ENCODE measurements at places on chromosomes 3 and 15.

- peaks cover 9% of the 10 kb centered on the region for H3K36me3 ChIP-seq
- peak within 1 kb of the TSS; percentile 94 for H3K27ac ChIP-seq
- DNase-seq: peak; percentile 63
- H3K4me1 ChIP-seq: peaks cover 41% of the 10 kb centered on the region
Measured at GRCh38 chr15:40843885-40844695, at the start of gene SPINT1. TSS of gene SPINT1 (plus strand) at chr15:40844048. CDS start at chr15:40844555, 507 bp downstream.

- H3K27ac ChIP-seq: peak overlapping the region; percentile 63
- peaks cover 12% of the 10 kb centered on the region for H3K36me3 ChIP-seq
- H3K27me3 ChIP-seq: no peaks in the 10 kb centered on the region
- no peak overlapping the region for H3K4me3 ChIP-seq
- no peak for DNase-seq
- H3K4me1 ChIP-seq: peaks cover 25% of the 10 kb centered on the region
Measured at GRCh38 chr3:49996016-49996415, 56.1 kb downstream of the RBM6 start.

DNA sequence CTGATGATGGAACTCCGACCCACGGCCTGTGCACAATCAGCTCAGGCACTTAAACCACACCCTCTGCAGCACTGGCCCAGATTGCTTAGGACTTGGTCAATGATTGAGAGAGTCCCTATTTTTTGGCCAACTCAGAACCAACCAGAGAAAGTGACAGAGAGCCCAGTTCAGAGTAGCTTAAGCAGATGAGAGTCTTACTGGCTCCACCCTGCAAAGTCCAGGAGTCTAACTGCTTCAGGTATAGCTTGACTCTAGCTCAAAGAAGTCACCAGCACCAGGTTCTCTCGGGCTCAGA lies 20.1 kb downstream of the SLC6A20 start:
- no peaks in the 10 kb centered on the region for H3K36me3 ChIP-seq
- DNase-seq: no peak
- no peak overlapping the region for H3K4me3 ChIP-seq

DNA sequence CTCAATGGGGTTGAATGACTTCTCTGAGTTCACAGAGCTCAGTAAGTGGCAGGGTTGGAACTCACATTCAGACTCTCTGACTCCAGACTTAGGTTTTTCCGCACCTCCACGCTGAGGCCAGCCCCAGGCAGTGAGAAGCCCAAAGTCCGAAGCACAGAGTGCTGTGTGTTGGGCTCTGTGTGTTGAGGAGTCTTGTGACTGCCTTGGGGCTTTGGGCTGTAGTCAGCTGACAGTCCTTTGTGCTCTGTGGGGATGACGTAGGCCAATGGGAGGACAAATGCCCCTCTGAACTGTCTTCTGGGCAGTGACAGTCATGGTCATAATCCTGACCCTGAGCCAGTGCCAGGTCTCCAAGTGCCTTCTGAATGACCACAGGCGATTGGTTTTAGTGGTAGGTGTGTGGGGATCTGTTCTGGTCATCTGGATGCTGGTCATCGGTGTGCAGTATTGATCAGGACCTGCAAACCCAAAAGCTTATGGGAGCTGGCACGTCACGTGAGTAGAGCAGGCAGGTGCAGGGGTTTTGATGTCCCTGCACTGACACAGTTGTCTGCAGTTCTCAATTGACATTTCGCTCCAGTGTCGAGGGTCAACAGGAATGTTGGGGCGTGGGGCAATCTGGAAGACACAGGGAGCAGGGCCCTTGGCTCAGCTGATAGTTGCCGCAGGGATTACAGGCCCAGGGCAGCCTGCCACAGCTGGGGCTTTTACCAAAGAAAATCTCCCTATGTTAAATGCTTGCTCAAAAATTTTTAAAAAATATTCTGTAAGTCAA lies 45.3 kb downstream of the CAPN3 start:
- no peaks in the 10 kb centered on the region for H3K27me3 ChIP-seq
- H3K4me1 ChIP-seq: no peaks in the 10 kb centered on the region
- no peaks in the 10 kb centered on the region for H3K36me3 ChIP-seq

DNA sequence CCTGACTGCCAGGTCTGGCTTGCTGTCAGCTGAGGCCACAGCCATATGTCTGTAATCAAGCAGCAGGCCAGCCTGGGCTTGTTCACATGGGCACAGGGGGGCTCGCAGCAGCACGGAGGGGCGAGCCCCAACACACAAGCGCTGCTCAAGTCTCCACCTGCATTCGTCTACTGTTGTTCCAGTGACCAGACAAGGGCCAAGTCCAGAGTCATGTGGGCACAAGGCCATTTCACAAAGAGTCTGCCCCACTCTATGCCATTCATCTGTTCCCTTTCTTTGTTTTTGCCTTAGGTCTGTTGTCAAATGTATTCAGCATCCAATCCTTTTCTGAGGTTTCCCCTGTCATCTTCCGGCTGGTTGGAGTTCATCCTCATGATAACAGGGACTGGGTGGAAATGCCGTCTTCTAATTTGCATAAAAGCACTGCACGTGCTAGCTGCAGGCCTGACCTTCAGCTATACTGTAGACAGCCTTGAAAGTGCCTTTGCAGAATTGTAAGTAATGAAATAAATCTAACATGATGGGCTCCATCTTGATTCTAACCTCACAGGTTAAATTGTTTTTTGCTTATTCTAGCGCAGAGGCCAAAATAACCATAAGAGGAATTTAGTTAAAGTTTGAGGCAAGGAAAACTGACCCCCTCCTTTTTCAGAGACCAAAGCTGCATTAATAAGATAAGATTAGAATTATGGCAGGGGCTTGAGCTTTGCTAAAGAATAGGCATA lies 28.6 kb upstream of the KBTBD12 start:
- no peaks in the 10 kb centered on the region for H3K27me3 ChIP-seq
- H3K36me3 ChIP-seq: peaks cover 12% of the 10 kb centered on the region
- H3K4me1 ChIP-seq: peaks cover 10% of the 10 kb centered on the region
- H3K4me3 ChIP-seq: no peak overlapping the region
